Glutamatergic neuron (in vitro differentiated cells): ENCODE measurements at places on chromosomes 2 and 18. TPM values are rescaled to one million over a fixed set of nuclear protein-coding genes. Genes with fewer than 3 reads are reported as not detected.

DNA sequence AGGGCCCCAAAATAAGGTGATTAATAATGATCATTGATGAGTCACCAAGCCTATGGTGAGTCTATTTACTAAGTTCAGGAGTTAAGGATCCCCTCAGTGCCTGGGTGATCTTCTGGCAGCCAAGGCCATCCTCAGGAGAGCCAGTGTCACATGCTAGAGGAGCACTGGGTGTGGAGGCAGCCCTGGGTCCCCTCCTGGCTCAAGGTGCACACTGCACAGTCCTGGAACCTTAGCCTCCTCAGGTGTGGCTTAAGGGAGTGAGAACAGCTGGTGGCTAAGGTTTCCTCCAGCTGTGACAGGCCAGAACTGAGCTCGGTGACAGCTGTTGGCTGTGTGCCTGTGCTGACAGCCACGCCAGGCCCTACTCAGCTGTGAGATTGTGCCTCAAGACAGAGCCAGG, 52.1 kb upstream of the ACAA2 start:
- DNase-seq, result no peak
- no peak overlapping the region for H3K4me3 ChIP-seq
- H3K27me3 ChIP-seq, result no peaks in the 10 kb centered on the region
- H3K36me3 ChIP-seq, result no peaks in the 10 kb centered on the region

- no peaks in the 10 kb centered on the region for H3K4me1 ChIP-seq
- no peak overlapping the region for H3K27ac ChIP-seq
- H3K36me3 ChIP-seq, result no peaks in the 10 kb centered on the region
- no peak overlapping the region for H3K4me3 ChIP-seq
- DNase-seq, result no peak
- no peaks in the 10 kb centered on the region for H3K27me3 ChIP-seq
Measured at GRCh38 chr2:26024260-26024659, 9.6 kb upstream of the RAB10 start.

GRCh38 chr2:216665242-216665641, 30.1 kb downstream of the IGFBP5 start:
- H3K4me1 ChIP-seq, result peaks cover 12% of the 10 kb centered on the region
- H3K27me3 ChIP-seq, result peaks cover 12% of the 10 kb centered on the region
- no peak overlapping the region for H3K27ac ChIP-seq
- DNase-seq, result no peak
- peaks cover 11% of the 10 kb centered on the region for H3K36me3 ChIP-seq

DNA sequence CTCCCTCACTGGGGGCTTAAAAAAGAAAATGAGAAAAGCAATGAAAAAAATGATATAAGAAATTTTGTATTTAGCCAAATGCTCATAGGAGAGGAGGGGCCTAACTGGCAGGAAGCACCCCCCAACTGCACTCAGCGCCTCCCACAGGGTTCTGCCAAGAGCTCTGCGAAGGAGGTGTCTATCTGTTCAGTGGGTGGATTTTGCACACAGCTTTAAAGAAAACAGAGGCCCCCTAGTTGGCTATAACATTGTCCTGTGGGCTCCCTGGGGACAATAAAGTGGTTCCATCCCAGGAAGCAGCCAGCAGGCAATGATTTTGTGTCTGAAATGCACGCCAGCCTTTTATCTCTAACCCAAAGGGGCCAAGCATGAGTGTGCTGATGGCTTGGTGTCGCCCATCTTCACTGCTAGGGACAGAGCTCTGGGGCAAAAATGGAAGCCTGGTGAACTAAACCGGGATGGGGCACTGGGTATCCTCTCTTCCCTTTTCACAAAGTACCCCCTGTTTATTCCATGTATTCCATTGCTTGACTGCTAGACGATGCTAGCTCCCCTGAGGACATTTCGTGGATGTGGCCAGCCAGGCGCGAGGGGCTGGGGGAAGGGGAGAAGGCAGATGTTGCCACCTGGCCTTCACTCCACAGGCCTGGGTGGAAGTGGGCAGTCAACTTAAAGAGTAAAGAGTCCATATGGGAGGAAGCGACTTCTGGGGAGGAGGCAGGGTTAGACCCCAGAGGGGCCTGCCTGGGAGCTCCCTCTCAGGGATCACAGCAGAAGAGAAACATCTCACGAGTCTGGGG, 205.7 kb downstream of the CYP26B1 start:
- H3K4me3 ChIP-seq, result peak overlapping the region; percentile 64
- peaks cover 45% of the 10 kb centered on the region for H3K4me1 ChIP-seq
- H3K27me3 ChIP-seq, result peaks cover 19% of the 10 kb centered on the region

Gene TMEM17
- total RNA-seq, result 0.91 TPM

Gene ATP8B1
- 0.07 TPM for total RNA-seq

Gene SNTG2
- total RNA-seq, result 7.7 TPM
